ENCODE measurements at places on chromosomes 16 and 17.

DNA sequence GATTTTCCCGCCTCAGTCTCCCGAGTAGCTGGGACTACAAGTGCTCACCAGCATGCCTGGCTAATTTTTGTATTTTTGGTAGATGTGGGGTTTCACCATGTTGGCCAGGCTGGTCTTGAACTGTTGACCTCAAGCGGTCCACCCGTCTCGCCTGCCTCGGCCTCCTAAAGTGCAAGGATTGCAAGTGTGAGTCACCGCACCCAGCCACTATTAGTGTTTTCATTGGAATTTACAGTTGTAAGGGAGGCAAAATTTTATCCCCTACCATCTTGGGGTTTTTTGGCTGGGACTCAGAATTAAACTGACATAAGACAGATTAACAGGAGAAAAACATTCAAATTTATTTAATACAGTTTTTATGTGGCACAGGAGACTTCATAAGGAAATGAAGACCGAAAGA, 12.3 kb upstream of the MYCBPAP start:
- DNase-seq: peak; percentile 46

DNA sequence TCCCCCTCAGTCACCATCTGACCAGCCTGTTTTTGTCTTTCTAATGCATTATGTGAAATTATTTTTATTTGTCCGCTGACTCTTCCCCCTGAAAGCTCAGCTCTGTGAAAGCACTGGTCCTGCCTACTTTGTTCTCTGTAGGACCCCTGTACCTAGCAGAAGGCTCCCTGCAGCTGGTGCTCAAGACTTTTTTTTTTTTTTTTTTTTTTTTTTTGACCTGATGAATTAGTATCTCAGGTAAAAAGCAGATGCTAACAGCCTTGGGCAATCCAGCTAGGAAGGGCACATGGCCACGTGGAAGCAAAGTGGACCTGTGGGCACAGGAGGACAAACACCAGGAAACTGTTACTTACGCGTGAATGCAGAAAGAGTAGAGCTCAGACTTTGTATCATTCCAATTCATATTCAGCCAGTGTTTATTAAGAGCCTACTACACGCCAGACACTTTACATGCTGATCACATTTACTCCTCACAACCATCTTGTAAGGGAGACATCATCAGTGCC, 629 bp upstream of the UNC119 start:
- DNase-seq: no peak

GRCh38 chr17:33642002-33642401, 348.9 kb upstream of the ASIC2 start:
- no peak for DNase-seq

- no peak for DNase-seq
Observed at GRCh38 chr17:8968503-8968902, 3.0 kb upstream of the PIK3R5 start.
